Left renal pelvis (tissue), 4 donors: ENCODE measurements at places on chromosomes 7 and 10.

- DNase-seq = no peak
Observed at GRCh38 chr10:125008689-125009638, 67.0 kb downstream of the ZRANB1 start.

GRCh38 chr10:84632866-84633265 lies 304.5 kb downstream of the CCSER2 start:
- no peak for DNase-seq

DNA sequence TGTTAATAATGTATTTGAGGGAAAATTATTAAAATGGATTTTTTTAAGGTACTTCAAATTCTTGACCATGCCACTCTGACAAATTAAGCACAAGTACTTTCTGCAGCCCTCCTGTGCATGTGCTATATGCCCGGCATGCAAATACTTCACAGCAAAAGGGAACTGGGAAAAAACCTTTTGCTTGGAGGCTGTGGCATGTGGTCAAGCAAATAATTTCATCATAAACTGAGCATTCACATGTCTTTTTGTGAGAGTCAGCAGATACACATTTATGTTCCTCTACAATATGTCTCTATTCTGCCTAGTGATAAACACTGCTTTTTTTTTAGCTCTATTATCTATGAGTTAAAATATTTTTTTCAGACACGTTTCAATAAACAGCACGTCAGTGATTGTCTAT lies 53.7 kb upstream of the SEMA3A start:
- DNase-seq = no peak

- DNase-seq = no peak
Observed at GRCh38 chr7:38978491-38978890, 782 bp downstream of the POU6F2 start.

DNA sequence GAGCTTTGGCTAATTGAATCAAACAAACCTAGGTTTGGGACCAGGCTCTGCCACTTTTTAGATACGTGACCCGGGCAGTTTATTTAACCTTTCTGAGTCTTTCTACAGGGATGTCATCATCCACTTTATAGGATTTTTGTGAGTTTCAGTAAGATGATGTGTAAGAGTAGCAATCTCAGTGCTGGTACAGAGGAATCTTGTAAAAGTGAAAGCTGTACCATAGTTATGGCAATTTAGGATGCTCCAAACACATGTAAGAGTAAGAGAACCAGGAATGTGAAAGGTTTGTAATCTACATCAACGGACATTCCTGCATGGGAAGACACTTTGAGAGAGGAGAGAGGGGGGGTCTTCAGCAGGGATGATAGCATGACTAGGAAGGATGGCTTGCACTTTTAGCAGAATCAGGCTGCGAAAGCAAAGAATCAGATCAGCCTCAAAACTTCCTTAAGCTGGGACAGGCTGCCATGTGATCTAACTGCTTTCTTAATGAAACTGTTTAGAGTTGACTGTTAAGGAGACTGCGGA lies 968 bp downstream of the NOLC1 start:
- no peak for DNase-seq

DNA sequence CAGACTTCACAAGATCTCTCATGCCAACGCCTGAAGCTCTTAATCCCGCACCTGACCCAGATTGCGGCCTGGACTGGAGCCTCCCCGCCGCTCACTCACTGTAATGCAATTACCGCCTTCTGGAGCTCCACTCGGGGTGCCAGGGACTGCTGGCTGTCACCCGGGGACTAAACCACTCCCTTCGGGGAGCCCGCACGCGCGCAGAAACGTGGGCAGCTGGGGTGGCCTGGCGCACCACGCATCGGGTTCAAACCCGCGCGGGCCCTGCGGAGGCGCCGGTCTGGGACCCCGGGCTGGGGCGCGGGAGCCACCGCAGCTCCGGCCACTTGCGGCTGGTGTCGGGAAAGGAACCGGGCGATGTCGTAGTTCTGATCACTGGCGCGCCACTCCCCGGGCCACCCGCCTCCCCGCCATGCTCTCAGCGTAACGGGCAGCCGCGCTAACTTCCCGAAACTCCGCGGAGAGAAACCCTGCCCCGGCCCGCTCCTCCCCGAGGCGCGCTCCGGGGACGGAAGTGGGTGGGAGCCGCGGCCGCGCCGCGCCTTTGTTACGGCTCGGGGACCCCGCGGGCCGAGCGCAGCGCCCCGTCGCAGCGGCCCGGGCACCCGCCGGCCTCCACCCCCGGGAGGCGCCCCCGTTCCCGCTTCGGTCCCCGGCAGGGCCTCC lies 100.3 kb upstream of the SVIL start:
- no peak for DNase-seq

GRCh38 chr10:104336821-104337467 lies 1.3 kb downstream of the ITPRIP start:
- DNase-seq = no peak

DNA sequence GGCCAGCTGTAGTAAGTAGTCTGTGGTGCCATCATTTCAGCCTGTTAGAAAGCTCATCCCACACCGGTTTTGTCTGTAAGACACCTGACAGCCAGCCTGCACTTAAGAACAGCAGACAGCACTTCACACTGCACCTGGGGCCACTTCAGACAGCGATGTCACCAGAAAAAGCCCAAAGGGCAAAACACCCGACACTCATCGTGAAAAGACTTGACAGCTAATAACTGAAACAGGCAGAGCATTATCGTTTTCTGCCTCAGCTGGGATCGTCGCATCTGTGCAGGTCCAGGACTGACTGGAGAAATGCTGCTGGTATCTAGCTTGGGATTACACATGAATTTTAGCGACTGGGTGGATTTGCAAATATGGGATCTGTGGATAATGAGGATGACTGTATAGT lies 16.8 kb upstream of the LAT2 start:
- DNase-seq = no peak

DNA sequence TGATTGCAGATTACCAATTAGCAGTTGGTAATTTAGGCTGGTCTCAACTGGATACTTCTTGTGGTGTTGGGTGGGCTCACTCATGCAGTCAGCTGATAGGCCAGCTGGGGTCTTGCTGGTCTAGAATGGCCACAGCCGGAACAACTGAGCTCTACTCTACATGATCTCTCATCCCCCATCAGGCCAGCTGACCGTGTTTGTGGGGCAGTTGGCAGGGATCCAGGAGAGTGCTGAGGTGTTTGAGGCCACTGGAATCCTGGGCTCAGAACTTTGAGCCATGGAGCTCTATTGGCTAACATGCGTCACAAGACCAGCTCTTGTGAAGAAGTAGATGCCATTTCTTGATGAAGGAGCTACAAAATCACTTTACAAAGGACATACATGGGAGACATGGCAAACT lies 242.4 kb downstream of the GFRA1 start:
- no peak for DNase-seq

DNA sequence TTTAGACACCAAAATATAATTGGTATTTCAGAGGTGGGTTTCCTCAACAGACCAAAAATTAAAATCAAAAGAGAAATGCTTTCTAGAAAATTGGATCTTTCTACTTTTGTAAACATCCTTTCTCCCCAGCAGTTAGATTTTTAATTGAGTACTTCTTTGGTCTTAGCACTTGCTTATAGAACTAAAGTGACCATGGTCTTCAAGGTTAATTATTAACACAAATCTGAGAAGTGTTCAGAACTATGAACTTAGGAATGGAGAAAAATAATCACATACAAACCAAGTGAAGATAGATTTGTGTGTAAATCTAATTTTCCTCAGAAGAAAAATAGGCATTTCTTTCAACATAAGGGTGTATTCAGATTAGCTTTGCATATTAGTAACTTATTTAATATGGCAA lies 355.4 kb downstream of the ELMO1 start:
- no peak for DNase-seq

GRCh38 chr7:981793-982510 lies 1.0 kb upstream of the CYP2W1 start:
- DNase-seq = no peak

GRCh38 chr10:13741438-13741837 lies 154.7 kb downstream of the PRPF18 start:
- DNase-seq = no peak

DNA sequence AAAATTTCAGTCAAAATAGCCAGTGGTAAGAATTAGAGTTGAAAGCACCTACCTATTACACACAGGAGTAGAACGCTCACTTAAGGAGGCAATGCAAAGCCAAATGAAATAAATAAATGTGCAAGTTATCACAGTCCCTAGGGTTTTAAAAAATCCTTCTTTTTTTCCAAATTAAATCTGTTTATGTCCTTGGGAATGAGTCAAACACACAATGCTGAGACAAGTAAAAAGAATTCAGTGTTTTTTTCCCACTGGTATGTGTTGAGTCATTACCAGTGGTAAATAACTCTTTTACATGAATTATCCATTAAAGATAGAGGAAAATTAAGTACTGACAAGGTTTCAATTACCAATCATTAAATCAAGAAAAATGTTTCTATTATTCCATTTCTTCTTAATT lies 438.6 kb downstream of the TNS3 start:
- no peak for DNase-seq

GRCh38 chr7:70480927-70481569 lies 650.9 kb upstream of the GALNT17 start:
- DNase-seq = no peak

DNA sequence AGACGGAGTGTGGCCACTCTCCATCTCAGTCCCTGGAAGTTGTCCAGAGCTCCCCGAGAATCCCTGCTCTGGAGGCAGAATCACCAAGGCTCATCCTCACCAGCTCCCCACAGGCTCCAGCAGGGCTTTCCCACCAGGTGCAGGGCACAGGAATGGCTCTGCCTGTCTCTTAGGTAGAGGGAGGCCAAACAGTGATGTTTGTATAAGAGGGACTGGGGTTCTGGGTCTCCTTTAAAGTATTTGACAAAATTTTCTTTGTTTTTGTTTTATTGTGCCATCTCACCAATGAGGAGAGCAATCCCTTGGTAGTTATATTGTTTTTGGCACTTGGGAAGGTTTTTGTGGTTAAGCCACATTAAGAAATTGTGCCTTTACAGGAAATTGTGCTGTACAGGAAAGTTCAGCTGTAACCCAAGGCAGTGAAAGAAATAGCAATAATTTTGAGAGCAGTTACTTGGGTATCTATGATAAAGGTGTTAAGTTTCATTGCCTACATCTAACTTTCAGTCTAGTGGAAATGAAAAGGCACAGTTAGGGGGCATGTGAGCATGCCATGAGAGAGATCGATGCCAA lies 219.3 kb upstream of the PRSS58 start:
- DNase-seq = no peak

DNA sequence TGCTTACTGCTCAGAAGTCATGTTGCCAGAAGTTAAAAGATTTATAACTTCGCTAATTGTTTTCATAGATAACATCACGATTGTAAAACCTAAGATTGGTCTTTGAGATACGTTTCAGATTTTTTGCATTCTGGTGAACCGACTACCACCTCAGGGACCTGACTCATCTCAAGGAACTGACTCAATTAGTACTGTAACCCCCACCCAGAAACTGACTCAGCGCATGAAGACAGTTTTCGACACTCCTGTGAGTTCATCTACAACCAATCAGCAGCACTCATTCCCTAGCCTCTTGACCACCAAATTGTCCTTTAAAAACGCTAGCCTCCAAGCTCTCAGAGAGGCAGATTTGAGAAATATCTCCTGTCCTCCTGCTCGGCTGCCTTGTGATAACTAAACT lies 72.3 kb downstream of the ELMO1 start:
- DNase-seq = no peak

DNA sequence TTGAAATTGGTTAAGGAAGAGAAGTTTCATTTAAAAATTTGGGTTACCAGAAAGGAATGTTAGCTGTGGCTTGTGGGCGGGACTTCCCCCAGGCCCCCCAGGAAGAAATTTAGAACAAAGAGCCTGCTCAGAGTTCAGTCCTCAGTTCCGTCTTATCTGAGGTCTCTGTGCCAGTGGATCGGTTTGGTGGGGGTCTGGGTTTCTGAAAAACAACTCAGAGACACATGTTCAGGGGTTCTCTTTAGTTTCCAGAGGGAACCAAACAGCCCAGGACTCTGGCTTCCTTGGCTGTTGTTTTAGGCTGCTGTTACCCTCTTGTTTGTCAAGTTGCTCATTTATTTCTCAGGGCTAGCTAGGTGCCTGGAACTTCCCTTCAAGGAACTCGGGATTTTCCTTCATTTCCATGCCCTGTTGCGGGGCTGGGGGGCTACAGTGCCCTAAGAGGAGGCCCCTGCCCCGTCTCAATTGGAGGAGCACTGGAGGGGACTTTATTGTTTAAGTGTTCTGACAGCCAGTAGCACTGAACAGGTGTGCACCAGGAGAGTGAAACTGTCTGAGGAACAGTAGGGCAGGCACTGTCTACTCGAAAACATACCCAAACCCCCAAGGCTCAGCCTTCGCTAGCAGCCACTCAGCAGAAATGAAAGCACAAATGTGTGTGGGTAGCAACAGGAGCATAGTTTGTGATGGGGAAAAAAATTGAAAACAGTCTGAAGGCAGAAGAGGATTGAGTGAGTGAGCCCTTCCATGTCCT lies 59.9 kb downstream of the ALOX5 start:
- DNase-seq = no peak

GRCh38 chr7:93707249-93707648 lies 132.7 kb upstream of the CALCR start:
- no peak for DNase-seq

DNA sequence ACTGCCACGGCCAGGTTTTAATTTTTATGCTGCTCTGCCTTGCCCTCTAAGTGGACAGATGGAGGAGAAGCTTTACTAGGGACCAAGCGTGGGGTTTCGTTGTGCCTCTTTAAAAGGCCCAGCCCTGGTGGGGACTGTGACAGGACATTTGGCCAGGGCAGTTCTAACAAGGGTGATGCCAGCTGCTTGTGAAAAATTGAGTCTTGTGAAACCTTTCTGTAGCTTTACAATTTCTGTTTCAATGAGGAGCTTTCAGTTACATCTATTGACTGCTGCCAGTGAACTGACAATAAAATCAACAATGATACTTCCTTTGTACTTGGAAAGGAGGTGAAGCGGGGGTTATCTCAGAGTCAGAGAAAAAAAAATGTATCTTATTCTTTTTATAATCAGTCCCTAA lies 233.1 kb upstream of the CSTF2T start:
- no peak for DNase-seq

DNA sequence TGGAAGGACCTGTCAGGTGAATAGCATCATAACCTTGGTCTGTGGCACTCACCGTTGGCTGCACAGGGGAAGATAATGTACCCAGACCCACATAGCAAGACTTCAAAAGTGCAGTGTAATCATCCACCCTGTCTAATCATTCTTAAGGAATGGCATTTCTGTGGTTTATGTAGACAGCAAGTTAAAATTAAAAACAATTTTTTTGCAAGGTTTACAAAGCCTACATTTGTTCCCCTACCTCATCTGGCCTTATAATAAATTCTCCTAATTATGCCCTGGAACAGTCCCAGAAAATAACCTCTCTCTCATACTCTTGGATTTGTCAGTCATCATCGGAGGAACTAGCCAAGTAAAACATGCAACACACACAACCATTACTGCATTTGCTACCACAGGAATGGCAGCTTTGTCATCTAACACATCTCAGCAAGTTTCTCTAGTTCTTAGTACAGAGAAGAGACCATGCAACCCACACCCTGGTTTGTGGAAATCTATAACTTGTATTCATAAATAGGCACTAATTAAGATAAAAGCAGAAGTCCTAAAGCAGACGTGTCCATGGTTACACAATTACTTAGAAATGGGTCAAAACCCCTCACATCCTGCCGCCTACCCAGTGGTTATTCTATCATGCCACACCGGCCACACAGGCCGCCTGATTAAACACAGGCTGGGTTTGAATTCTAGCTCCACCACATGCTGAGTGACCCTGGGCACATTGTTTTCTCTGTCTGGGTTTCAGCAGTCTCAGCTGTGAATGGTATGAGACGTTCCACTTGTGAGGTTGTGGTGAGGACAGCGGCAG lies 19.1 kb downstream of the ABLIM1 start:
- DNase-seq = no peak
